ENCODE measurements at places on chromosomes 3 and 15. TPM values are rescaled to one million over a fixed set of nuclear protein-coding genes. Genes with fewer than 3 reads are reported as not detected.

Gene CTXND1
- total RNA-seq, result not detected

Gene HIGD2B
- total RNA-seq, result not detected

Gene MOBP
- total RNA-seq, result not detected

Gene ACAP2
- 32.7 TPM for total RNA-seq

Gene CALML4
- total RNA-seq, result 0.32 TPM

Gene KNG1
- total RNA-seq, result not detected

Gene SCAMP2
- total RNA-seq, result 60.8 TPM

Gene ITPKA
- total RNA-seq, result 0.49 TPM

Gene PLCH1
- not detected for total RNA-seq

Gene MASP1
- 9.1 TPM for total RNA-seq

Gene CCRL2
- 3.6 TPM for total RNA-seq

Gene NEK10
- total RNA-seq, result 2.4 TPM

Gene GOLGA8G
- total RNA-seq, result not detected

Gene CLDN1
- total RNA-seq, result 0.32 TPM

Gene SLC6A11
- total RNA-seq, result not detected

Gene GABRA5
- not detected for total RNA-seq

Gene CYP11A1
- 1.9 TPM for total RNA-seq

Gene MYO5A
- 20.8 TPM for total RNA-seq

Gene GXYLT2
- 43.3 TPM for total RNA-seq

Gene ATP13A4
- not detected for total RNA-seq

Gene HYAL1
- total RNA-seq, result 6.1 TPM

Gene IQCH
- total RNA-seq, result 2.3 TPM

Gene ASB14
- total RNA-seq, result not detected

Gene ESYT3
- under 0.01 TPM for total RNA-seq

Gene DPPA2
- total RNA-seq, result not detected

Gene MTHFS
- total RNA-seq, result 11.4 TPM

Gene DNAH12
- not detected for total RNA-seq

Gene SNTN
- total RNA-seq, result not detected

Gene CD276
- 150 TPM for total RNA-seq

Gene CPN2
- not detected for total RNA-seq

Gene PLSCR2
- not detected for total RNA-seq

Gene PIERCE2
- 0.18 TPM for total RNA-seq

Gene ACOX2
- 9.9 TPM for total RNA-seq

Gene NTRK3
- total RNA-seq, result 2.3 TPM

Gene C2CD4B
- 3.4 TPM for total RNA-seq

Gene SACM1L
- total RNA-seq, result 36.8 TPM

Gene PLSCR4
- 234 TPM for total RNA-seq

Gene LRRC49
- total RNA-seq, result 4.9 TPM

Gene LYZL4
- total RNA-seq, result not detected

Gene TUSC7
- not detected for total RNA-seq

Gene KIF9
- 5.3 TPM for total RNA-seq

Gene SPINK8
- not detected for total RNA-seq

Gene FBXW12
- total RNA-seq, result not detected

Gene PAK6
- total RNA-seq, result 0.16 TPM

Gene ADCY5
- 0.18 TPM for total RNA-seq

Gene CPLX3
- not detected for total RNA-seq

Gene TMC3
- 0.32 TPM for total RNA-seq

Gene NR1I2
- not detected for total RNA-seq

Gene ZNF80
- not detected for total RNA-seq

Gene KBTBD13
- not detected for total RNA-seq

Gene PLAAT1
- total RNA-seq, result not detected

Gene TRIM59
- total RNA-seq, result 6.7 TPM

Gene CLRN1
- not detected for total RNA-seq

Gene SCAPER
- total RNA-seq, result 6.9 TPM

Measured in cardiac atrium fibroblast (primary cell).